ENCODE measurements at places on chromosomes 5 and 9.

DNA sequence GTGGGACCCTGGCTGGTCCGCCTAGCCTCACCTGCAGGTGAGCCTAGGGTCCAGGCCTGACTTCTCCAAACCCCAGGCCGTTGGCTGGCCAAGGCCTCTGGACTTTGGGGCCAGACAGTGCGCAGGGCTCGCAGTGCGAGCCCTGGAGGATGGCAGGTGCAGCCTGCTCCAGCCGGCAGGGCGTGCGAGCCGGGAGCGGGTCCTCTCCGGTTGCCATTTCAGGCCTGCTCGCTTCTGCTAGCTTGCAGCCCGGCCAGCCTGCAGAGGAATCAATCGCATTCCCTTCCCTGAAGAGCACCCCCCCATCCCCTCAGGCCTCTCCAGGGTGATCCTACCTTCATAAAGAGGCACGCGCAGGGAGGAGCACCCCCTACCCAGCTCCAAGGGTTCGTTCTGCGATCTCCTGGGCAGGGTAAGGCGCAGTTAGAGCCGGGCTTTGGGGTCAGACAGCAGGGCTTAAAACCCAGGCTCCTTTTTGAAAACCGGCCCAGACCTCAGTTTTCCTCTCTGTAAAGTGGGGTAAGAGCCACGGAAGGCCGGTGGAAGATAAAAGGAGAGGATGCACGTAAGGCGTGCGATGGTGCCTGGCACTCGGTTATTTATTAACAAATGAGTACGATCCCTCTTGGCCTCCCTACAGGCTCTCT is 6.2 kb downstream of the BARHL1 start:
- no peak for DNase-seq

GRCh38 chr5:154486427-154486866 is 8.4 kb upstream of the HAND1 start:
- DNase-seq, result no peak

DNA sequence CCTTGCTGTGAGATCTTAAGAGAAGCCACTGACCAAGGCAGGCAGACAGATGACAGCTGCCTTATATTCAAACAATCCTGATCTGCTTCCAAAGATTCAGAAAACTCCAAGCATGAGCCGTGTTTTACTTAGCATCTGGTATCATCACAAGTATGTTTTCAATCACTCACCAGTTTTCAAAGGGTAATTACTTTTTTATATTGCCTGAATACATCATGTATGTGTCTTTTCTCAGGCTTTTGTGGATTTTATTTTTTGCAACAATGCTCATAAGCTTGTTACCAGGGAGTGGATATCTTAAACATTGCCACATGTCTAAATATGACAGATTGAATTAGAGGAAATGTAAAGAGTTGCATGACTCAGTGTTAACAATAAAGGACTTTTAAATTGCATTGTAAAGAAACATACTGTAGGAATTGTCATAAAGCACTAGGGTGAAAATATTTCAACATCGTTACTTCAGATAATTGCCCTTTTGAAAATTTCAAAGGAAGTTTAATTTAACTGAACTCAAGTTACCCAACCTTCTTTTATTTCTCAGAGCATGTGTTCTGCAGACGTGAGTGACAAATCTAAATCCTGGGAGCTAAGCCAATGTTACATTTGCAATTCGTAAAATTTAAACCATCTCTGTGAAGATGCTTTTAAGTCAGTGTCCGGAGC is 326.1 kb downstream of the PLK2 start:
- no peak for DNase-seq

- peak; percentile 6 for DNase-seq
Observed at GRCh38 chr5:94849821-94850736, 231.6 kb downstream of the SLF1 start.

GRCh38 chr5:143435210-143435657 is 31.7 kb upstream of the NR3C1 start:
- no peak for DNase-seq

- DNase-seq, result no peak
Observed at GRCh38 chr5:11319836-11320580, 559.0 kb upstream of the DAP start.

DNA sequence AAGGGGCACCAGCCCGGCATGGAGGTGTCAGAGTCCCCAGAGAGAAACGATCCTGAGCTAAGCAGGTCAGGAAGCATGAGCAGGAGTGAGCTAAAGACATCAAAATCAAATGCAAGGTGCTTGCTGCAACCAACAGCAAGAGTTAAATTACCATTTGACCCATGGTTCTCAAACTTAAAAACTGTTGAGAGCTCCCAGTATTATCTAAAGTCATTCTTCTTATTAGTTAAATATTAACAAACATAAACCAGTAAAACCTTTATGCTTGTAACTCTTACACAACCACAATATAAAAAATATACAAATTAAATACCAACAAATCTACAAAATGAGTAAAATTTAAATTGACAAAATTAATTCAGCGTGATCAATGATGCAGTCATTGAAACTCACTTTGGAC is 51.5 kb downstream of the FANCC start:
- no peak for DNase-seq

GRCh38 chr9:136291306-136292025 is 12.4 kb downstream of the CCDC187 start:
- DNase-seq, result no peak

- DNase-seq, result no peak
Observed at GRCh38 chr9:114006155-114006550, 71.9 kb downstream of the AMBP start.

DNA sequence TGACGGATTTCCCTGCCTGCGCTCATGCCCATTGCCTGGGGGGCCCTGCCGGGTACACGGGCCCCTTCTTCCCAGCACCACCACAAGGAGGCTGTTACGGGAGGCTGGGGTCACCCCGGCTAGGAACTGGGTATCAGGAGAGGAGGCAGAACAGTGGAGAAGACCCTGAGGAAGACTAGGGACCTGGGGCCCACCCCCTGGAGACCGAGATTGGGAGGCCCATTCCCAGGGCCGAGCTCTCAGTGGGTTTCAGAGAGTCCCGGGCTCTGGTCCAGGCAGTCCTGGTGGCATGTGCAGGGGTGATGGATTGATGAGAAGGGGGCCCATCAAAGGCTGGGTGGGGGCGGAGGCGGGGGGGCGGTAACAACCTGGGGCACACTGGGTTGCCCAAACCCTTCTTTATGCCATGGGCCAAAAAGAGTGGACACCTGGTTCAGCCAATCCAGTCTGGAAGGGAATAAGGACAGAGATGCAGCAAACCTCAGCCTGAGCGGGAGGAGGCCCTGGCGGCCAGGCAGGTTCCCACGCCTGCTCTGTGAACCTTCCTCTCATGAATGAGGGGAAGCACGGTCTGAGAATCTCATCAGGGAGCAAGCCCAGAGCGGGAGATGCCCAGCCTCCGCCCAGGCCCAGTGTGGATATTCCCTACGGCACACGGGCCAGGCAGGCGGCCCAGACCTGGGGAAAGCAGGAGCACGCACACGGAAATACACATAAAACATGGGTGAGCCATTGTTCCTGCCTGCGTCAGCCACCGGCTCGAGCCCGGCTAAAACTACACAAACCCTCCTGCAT is 785 bp upstream of the P4HA2 start:
- DNase-seq, result no peak

DNA sequence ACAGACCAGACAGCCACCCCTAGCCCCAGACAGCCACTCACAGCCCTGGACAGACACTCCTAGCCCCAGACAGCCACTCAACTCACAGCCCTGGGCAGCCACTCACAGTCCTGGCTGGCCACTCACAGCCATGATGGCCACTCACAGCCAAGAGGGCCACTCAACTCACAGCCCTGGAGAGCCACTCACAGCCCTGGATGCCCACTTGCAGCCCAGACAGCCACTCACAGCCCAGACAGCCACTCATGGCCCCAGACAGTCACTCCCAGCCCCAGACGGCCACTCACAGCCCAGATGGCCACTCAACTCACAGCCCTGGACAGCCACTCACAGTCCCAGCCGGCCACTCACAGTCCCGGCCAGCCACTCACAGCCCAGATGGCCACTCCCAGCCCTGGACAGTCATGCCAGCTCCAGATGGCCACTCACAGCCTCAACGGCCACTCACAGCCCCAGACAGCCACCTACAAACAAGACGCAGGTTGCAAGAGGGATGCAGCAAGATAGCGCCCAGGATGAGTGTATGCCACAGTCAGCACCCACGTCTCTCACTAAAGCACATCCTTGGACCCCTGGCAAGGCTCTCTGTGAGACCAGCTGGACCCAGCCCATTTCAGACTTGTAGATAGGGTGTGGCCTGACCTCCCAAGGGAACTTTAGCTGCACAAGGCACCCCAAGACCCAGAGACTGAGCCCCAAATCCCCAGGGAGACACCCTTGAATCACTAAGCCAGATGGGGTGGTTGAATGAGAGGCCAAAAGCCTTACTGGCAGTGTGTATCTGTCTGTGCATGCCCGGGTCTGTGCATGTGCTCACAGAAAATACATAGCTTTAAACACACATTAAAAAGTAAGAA is 22.4 kb downstream of the ZDHHC11B start:
- no peak for DNase-seq

DNA sequence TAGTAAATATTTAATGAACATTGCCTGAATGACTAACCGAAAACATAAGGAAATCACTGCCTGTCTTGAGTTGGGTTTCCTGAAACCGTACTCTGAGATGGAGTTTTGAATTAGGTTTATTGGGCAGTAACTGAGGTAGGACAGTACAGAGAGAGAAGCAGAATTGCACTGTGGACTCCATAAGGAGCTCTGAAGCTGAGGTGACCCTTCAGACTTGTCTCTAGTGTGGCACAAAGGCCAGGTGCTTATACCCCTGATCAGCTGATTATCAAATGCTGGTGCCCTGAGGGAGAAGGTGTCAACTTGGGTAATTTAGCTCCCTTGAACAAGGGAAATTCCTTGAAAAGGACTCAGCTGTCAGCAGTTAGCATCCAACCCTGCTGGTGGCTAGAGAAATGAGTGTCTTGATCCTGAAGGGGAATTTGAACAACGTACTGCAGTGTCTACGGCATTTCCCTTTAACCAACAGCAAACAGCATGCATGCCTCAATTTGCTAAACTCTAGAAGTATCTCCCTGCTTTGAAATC is 135.0 kb upstream of the SMARCA2 start:
- no peak for DNase-seq

GRCh38 chr5:178204935-178205748 is 809 bp downstream of the HNRNPAB start:
- peak; percentile 43 for DNase-seq

DNA sequence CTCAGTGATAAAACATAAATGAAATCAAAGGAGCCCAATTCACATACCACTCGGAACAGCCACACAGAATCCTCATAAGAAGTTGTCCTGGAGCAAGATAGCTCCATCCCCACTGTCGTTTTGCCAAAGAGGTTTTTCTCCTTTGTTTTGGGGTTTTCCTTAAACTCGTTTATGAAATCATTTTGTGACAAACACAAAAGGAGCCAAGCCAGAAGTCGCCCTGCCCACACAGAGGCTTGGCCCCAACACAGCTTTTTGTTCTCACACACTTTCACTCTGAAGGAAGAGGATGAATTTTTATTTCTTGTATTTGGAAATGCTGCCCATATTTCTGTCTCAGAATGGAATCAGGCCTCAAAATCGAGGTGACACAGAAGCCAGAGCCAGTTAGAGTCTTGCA is 113.4 kb downstream of the HSD17B3 start:
- DNase-seq, result no peak

DNA sequence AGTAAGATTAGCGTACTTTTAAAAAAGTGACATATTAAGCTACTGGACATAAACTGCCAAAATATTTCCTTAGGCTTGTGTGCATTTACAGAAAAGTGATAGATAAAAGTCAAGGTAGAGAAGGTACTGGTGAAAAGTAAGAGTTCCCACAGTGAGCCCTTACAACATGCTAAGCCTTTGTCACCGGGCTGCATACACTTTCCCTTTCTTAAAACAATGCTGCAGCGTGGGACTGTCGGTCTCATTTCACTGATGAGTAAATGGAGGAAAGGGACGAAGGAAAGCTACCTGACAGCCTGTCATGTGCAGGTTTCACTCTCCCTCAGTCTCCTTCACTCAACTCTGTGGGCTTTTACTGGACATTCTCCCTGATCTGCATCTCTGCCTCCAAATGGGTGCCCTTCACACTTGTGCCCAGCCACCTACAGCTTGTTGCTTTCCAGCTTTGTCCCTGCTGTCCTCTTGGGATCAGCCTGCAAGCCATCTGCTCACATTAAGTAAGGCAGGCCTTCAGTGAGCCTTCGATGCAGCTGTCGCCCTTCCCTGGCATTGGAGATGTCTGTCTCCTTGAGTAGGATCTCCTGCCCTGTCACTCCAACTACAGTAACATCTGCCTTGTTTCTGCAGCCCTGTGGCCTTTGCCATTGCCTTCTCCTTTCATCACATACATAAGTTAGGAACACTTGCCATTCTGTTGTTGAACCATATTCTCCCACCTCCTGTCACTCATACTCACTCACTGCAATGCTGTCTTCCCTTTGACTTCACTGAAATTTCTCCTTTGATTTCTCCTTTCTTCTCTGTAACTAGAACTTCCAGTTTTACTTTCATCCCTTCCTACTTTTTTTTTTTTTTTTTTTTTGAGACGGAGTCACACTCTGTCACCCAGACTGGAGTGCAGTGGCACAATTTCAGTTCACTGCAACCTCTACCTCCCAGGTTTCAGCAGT is 9.3 kb upstream of the ROPN1L start:
- DNase-seq, result no peak

DNA sequence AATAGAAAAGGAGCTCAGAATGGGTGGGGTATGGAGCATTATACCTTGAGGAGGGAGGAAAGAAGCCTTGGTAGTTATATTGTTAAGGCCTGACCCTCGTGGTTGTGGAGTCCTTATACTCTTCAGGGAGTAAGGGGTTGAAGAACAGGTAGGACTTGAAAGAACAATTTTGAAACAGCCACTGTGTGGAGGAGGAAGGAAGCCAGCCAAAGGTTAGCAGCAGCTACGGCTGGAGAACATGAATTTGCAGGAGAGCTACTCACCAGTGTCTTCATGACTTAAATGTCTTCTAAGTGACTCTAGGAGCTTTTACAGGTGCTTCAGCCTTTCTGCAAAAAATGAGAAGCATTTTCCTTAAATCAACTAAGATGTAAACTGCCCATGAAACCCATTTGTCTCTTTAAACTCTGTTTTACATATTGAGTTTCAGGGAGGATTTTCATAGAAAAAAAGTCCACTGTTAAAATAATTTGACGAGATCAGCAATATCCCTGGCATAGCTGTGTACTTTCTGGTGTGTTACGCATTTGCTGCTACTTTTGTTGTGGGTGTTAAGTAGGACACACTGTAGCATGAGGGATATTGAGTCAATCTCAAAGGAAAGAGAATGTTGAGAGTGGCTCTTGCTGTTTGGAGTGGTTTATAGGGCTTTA is 110.6 kb upstream of the ELL2 start:
- no peak for DNase-seq

DNA sequence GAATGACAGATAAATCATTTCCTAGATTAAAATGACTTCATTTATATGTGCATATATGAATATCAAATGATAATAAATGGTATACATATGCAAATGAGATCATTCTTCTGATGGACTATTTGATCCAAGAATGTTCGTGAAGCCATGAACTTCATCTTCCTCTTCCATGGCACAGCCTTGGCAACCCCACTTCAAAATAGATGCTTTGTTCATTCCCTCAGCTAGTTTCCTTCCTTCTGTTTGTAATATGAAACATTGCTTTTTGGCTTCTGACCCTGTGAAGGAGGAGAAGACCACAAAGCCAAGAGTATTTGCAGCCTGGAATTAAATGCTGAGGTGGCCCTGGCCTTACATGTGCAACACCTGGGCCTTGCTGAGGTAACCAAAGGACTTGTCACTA is 106.8 kb upstream of the LIFR start:
- no peak for DNase-seq

GRCh38 chr5:55347786-55348185 is 40.0 kb downstream of the MTREX start:
- DNase-seq, result no peak

Measured in activated CD8-positive, alpha-beta memory T cell treated with anti-CD3 and anti-CD28 coated beads for 4 hours (primary cell).